Cardiac septum (tissue), 1 donor: ENCODE measurements at places on chromosomes 4 and X. TPM values are rescaled to one million over a fixed set of nuclear protein-coding genes. Genes with fewer than 3 reads are reported as not detected.

GSPT2 gene
- 8.6 TPM for total RNA-seq

NUDT11 gene
- not detected for total RNA-seq

NXT2 gene
- total RNA-seq, result 1.2 TPM

ZNF330 gene
- total RNA-seq, result 114 TPM

TCP11X2 gene
- total RNA-seq, result not detected

ADH1A gene
- not detected for total RNA-seq

SPANXA1 gene
- total RNA-seq, result not detected

MAGEB17 gene
- total RNA-seq, result 0.30 TPM

XAGE2 gene
- total RNA-seq, result not detected

HSFX4 gene
- 0.30 TPM for total RNA-seq

RHOXF2 gene
- not detected for total RNA-seq

IL2RG gene
- 2.3 TPM for total RNA-seq

PF4V1 gene
- total RNA-seq, result not detected

GAGE13 gene
- total RNA-seq, result not detected

UCP1 gene
- not detected for total RNA-seq

FATE1 gene
- 0.67 TPM for total RNA-seq

ARHGAP24 gene
- 60.1 TPM for total RNA-seq

HMX1 gene
- not detected for total RNA-seq

ADGRG4 gene
- 0.05 TPM for total RNA-seq

L1CAM gene
- total RNA-seq, result 1.5 TPM

NWD2 gene
- total RNA-seq, result not detected

NUDT10 gene
- total RNA-seq, result 0.35 TPM

FAM47A gene
- not detected for total RNA-seq

WDR45 gene
- 68.1 TPM for total RNA-seq

CTBP1 gene
- total RNA-seq, result 129 TPM

ETDA gene
- not detected for total RNA-seq

RIPPLY1 gene
- total RNA-seq, result not detected

IL2 gene
- total RNA-seq, result not detected

PCDH11X gene
- total RNA-seq, result 0.24 TPM

SPIN2A gene
- 0.30 TPM for total RNA-seq

GYPB gene
- 0.86 TPM for total RNA-seq

IGSF1 gene
- total RNA-seq, result 16.3 TPM

USP17L29 gene
- total RNA-seq, result not detected

DRD5 gene
- not detected for total RNA-seq

GNRHR gene
- not detected for total RNA-seq

SOD3 gene
- total RNA-seq, result 115 TPM

GALNT7 gene
- 7.2 TPM for total RNA-seq

MAOB gene
- total RNA-seq, result 111 TPM

DACH2 gene
- total RNA-seq, result not detected

FAM114A1 gene
- 26.1 TPM for total RNA-seq

CXCL1 gene
- 0.86 TPM for total RNA-seq

IL1RAPL1 gene
- total RNA-seq, result 0.73 TPM

ESX1 gene
- not detected for total RNA-seq

SMR3B gene
- total RNA-seq, result not detected

GAGE12D gene
- not detected for total RNA-seq

RPS6KA3 gene
- 40.4 TPM for total RNA-seq

RAI2 gene
- total RNA-seq, result 37.5 TPM

BOD1L1 gene
- 23.6 TPM for total RNA-seq

DOK7 gene
- total RNA-seq, result 62.7 TPM

CPEB2 gene
- total RNA-seq, result 17.7 TPM

SMARCA1 gene
- 26.8 TPM for total RNA-seq

GAGE1 gene
- not detected for total RNA-seq

ZCCHC18 gene
- total RNA-seq, result 3.7 TPM
